ENCODE measurements at places on chromosomes 4 and X.

DNA sequence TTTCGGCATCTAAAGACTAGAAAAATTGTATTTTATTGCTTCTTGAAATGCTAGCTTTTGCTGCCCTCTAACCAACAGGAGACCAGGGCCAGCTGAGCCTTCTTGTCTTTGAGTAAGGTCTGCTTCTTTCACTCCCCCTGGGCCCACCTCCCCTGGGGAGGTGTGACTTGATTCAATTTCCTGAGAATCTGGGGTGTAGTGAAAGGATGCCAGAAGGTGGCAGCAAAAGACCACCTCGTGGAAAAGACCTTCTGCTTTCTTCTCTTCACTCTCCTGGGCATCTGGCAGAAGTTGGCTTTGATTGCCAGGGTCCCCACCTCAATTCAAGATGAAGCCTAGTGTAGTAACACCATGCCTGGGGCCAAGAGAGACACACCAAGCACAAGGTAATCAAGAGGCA is 96.5 kb upstream of the MAOA start:
- DNase-seq = peak; percentile 25

- DNase-seq = no peak
Observed at GRCh38 chrX:55480390-55481062, 9.1 kb downstream of the USP51 start.

GRCh38 chr4:94695384-94695783 is 62.4 kb upstream of the BMPR1B start:
- no peak for DNase-seq

- DNase-seq = no peak
Observed at GRCh38 chrX:14489437-14489836, 39.9 kb upstream of the GLRA2 start.

GRCh38 chr4:172982151-172982590 is 186.4 kb upstream of the GALNT7 start:
- DNase-seq = no peak

DNA sequence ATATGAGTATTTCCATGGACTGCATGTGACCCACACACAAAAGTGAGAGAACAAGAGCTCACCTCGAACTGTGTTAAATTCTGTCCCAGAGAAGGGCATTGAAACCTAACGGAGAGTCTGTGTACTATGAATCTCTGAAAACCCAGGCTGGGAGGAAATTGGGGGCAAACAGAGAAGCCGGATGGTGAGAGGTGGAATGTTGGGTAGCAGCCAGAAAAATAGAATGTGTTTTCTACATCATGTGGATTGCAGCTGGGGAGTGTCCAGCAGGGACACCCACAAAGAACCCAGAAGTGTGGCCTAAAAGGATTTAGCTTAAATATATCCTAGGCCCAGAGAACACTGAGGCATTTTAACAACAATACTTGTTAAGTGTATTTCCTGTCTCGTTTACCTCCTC is 38.6 kb downstream of the MND1 start:
- no peak for DNase-seq

- no peak for DNase-seq
Observed at GRCh38 chrX:29024871-29025270, 437.6 kb downstream of the IL1RAPL1 start.

GRCh38 chr4:76856243-76857073 is 41.5 kb downstream of the SOWAHB start:
- no peak for DNase-seq

DNA sequence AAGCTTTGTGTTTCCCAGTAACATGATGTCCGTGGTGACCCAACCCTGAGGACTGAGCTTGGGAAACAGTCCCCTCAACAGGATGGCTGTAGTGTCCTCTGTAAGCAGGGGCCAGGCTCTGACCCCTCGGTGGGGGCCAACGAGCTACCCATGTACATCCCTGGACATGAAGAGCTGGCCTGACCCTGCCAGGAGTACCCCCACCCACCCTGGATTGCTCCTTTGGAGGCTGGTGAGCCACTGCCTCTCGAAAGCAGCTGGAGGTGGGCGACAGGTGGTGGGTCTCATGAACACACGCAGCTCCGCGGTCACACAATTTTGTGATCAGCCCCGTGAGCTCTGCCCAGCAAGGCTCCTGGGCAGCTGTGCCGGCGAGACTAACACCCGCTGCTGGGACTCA is 33.5 kb downstream of the NSG1 start:
- DNase-seq = no peak

GRCh38 chr4:150363721-150364688 is 217.9 kb upstream of the MAB21L2 start:
- no peak for DNase-seq

GRCh38 chr4:152392079-152392478 is 143.8 kb downstream of the FBXW7 start:
- DNase-seq = no peak

GRCh38 chr4:89334311-89334710 is 26.7 kb upstream of the GPRIN3 start:
- no peak for DNase-seq

- DNase-seq = no peak
Observed at GRCh38 chr4:142081025-142081424, 444.6 kb downstream of the IL15 start.

DNA sequence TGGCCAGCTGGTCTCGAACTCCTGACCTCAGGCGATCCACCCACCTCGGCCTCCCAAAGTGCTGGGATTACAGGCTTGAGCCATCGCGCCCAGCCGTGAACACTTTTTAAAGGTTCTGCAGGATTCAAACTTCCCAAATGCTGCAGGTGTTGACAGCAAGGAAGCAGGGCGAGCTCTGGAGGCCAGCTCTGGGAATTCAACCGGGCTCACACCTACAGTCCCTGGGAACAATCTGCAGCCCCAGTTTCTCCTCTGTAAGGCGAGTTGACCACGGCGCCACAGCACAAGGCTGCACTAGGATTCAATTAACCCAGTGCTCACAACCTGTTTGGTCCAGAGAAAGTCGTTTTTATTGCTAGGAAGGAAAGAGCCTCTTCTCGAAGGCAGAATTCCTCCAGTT is 1.6 kb downstream of the MTNR1A start:
- no peak for DNase-seq

GRCh38 chrX:71621603-71622002 is 3.3 kb upstream of the CXCR3 start:
- DNase-seq = no peak

DNA sequence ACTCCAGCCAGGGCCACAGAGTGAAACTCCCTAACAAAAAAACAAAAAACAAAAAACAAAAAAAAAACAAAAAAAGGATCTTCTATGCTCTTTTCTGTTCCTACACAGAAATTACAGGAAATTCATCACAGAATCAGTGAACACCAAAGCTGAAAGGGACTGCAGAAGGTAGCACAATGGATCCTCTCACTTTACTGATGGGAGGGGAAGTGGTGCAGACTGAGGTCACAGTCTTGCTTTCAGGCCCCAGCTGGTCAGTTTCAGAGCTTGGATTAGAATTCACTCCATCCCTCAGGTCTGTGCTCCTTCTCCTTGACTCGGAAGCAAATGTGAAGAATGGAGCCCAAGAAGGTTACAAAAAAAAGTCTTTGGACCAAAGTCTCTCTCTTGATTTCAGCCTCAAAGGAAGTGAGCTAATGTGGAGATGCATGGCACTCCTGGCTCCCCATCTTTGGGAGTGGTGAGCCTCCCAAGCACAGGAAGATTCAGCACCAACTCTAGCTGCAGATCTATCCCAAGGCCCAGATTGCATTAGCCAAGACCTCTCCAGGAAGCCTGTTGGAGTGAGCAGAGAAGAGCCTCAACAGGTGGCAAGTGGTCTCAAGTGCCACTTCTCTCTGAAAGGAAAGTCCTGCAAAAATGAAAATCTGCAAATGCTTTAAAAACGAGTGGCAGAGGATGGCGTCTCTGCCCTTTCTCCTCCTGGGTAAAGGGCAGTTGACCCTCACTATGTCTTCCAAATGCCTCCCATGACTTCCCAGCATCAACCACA is 176.0 kb downstream of the MAML3 start:
- no peak for DNase-seq

- DNase-seq = no peak
Observed at GRCh38 chrX:118215346-118215745, 98.7 kb upstream of the KLHL13 start.

GRCh38 chrX:137171626-137172025 is 137.8 kb upstream of the GPR101 start:
- DNase-seq = no peak

GRCh38 chrX:110646386-110646785 is 149.2 kb downstream of the CHRDL1 start:
- no peak for DNase-seq

DNA sequence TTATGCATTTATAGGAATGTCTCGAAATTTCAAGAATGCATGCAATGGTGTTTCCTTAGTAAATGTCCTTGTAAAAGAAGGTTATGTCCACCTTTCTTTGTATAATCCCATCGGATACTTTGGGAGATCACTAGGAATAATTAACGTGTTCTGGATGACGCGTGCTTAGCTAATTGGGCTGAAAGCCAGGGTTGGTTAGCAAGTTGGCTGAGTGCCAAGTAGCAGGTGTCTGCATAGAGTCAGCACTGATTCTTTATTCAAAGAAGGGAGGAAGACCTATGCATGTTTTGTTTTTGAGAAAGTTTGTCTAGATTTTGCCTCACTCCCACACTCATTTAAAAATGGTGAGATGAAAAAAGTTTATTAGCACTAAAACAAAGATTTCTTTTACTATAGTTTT is 144.6 kb downstream of the SOX3 start:
- no peak for DNase-seq

- no peak for DNase-seq
Observed at GRCh38 chrX:153590961-153591956, 7.7 kb downstream of the CCNQ start.

GRCh38 chr4:113116414-113117357 is 67.2 kb downstream of the ANK2 start:
- no peak for DNase-seq

DNA sequence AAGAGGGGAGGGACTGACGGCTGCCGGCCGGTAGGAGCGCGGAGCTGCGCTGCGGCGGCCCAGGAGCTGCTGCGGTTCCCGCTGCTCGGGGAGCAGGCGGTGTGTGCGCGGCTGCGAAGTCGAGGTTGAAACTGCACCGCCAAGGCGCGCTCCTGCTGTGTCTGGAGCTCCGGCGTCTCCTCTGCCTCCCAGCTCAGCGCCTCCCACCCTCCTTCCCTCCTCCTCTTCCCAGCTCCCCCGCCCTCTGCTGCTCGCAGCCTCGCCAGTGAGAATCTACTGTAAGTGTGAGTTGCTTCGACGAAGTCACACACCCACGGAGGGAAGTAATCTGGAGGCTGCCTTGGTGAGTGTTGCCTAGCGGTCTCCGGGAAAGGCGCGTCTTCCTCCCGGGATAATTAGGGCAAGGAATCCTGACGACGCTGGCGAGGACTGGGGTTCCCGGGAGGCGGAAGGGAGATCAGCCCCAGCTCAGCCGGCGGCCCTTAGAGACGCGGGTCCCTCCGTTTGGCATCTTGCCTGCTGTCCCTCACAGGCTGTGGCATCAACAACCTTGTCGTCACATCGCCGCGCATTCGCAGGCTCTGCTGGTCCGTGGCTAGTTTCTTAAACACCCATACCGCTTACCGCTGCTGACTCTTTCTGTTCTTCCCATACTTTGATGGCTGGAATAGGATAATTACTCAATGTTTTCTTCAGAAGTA is at the start of gene EPHA5:
EPHA5 (minus strand) TSS at position 159 of the 701 bp plus-strand sequence. CDS start 747 bp downstream, outside the sequence.
- DNase-seq = peak; percentile 80

- no peak for DNase-seq
Observed at GRCh38 chr4:181443021-181443420, 800.2 kb upstream of the TENM3 start.

DNA sequence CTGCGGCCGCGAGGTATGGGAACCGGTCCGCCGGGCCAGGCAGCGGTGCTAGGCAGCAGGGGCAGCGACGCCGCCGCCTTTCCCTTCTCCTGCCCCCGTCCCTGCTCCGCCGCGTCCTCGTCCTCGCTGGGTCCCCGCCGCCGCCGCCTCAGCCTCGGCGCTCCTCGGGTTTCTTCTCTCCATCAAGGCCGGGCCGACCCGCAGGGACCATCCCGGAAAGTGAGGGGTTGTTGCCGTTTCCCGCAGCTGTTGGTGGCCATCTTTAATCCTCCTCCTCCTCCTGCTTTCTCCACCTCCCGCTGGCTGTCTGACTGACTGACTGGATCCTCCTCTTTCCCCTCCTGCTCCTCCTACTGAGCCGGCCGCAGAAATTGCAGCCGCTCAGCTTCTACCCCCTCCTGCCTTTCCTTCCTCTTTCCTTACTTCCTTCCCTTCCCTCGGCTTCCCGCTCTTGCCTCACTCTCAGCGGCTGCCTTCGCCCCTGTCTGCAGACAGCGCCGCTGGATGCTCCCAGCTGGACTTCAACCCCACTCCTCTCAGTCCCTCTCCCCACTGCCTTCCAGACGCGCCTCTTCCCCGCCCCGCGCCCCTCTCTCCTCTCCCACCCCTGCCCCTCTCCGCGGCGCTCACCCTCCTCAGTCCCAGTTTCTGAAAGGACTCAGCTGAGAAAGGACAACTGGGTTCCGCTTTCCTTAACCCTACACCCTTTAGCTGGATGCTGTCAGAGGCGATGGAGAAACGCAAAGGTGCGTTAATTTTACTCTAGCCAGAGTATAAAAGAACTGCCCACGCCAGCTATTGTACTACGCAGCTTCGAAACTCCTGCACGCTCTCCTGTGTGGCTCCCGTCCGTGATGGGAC is at the start of gene WDFY3:
WDFY3 (minus strand) TSS at position 309 of the 861 bp plus-strand sequence. CDS start 106,099 bp downstream, outside the sequence.
- peak; percentile 84 for DNase-seq

DNA sequence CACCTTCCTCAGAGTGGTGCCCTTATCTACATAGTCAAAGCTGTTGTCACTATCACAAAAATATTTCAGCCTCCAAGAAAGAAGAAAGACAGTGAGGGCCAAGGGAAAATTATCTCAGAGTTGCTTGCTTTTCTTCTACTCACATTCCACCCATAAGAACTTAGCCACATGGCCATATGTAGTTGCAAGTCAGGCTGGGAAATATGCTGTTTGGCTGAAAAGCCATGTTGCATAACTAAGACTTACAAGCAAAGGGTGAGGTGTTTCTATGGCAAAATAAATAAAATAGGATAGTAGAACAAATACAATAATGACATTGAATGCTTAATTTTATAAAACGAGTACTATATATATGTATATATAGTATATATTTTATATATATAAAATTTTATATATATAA is 365.9 kb upstream of the PABPC4L start:
- no peak for DNase-seq

GRCh38 chr4:16034010-16034748 is 49.6 kb downstream of the PROM1 start:
- DNase-seq = no peak

- no peak for DNase-seq
Observed at GRCh38 chrX:134908356-134908755, 82.4 kb upstream of the SMIM10 start.

DNA sequence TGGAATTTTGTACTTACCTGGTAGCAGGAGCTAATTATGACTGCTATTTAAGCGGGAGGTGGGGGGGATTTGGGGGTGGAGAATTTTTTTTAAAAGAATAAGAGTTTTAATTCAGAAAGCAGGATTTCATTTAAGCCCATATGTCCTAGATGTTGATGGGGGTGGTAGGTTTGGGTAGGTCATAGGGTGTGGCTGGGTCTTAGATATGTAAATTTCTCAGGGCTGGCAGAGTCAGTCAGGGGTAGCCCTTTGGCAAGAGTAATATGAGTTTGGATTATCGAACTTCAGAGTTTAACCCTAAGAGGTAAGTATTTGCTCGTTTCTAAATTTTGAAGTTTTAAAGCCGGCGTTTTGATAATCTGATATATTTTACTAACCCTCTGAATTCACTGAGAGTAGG is 35.2 kb upstream of the COX18 start:
- DNase-seq = no peak
